ENCODE measurements at places on chromosomes 2 and 18. TPM values are rescaled to one million over a fixed set of nuclear protein-coding genes. Genes with fewer than 3 reads are reported as not detected.

Gene EVX2
- total RNA-seq = not detected

Gene DPP4
- 81.0 TPM for total RNA-seq

Gene STAT4
- total RNA-seq = 21.4 TPM

Gene FAP
- total RNA-seq = 225 TPM

Gene PUM2
- total RNA-seq = 45.1 TPM

Gene SERPINB13
- total RNA-seq = not detected

Gene EMILIN1
- 113 TPM for total RNA-seq

Gene MAP2
- 0.54 TPM for total RNA-seq

Gene CROCC2
- total RNA-seq = under 0.01 TPM

Gene ABCB11
- not detected for total RNA-seq

Gene ABCG5
- not detected for total RNA-seq

Gene COL4A3
- not detected for total RNA-seq

Gene RESP18
- total RNA-seq = not detected

Measured in articular chondrocyte of knee joint (primary cell).